ENCODE measurements at places on chromosomes 7 and 10. TPM values are rescaled to one million over a fixed set of nuclear protein-coding genes. Genes with fewer than 3 reads are reported as not detected.

Gene GBX1
- not detected for polyA plus RNA-seq

Gene PIP
- polyA plus RNA-seq, result not detected

DNA sequence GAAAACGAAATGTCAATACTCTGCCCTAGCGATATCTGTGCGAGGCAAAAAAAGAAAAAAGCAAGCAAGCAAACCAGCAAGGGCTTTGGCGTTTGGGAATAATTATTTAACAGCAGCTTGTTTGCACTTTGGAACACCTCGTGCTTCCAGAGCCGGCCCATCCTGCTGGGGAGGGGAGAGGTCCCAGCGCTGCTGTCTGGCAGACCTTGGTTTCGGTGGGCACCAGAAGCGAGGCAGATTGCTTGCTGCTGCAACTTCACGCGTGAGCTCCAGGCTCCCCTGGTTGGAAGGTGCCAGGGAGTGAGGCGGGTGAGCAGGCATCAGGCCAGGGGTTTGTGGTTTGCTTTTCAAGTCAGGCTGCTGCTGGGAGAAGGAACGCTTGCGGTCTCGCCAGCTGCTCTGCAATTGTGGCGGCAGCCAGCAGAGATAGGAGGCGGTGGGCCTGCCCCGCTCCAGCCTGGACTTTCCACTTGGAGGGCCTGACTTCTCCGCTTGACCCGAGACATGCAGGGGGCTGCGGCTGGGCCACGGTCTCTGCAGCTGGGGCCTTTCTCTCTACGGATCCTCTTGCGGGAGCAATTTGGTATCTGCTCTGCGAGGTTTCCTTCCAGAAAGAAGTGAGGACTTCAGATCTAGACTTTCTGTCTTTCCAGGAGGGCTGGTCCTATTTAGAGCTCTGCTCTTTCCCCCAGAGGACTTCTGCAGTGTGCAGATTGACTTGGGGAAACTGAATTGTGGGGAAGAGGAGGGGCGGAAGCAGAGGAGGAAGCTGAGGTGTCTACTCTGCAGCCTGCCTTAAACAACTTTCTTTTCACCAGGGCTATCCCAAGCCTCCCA is 131.4 kb downstream of the PRPF18 start:
- no peaks in the 10 kb centered on the region for H3K36me3 ChIP-seq
- DNase-seq, result peak; percentile 51
- H3K27ac ChIP-seq, result peak overlapping the region; percentile 69
- peaks cover 3% of the 10 kb centered on the region for H3K4me1 ChIP-seq

DNA sequence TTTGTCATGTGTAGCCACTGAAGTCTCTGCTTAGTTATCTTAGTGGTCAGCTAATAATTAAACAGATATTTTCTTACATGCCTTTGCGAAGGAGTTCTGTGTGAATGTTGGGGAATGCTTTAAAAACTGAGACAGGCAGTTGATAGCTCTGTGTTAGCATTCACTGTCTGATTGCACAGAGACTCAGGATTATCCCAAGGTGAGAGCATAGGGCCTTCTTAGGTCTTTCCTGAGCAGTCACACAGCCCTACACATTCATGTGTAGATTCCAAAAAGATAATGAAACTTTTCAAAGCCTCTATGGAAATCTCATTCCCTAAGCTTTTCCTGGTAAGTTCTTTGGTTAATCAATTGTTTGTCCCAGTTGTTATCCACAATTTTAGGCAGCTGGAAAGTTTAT is 67.7 kb downstream of the CASD1 start:
- no peak for DNase-seq
- H3K4me1 ChIP-seq, result no peaks in the 10 kb centered on the region
- no peaks in the 10 kb centered on the region for H3K36me3 ChIP-seq
- no peak overlapping the region for H3K4me3 ChIP-seq
- no peak overlapping the region for H3K27ac ChIP-seq
- H3K27me3 ChIP-seq, result no peaks in the 10 kb centered on the region

DNA sequence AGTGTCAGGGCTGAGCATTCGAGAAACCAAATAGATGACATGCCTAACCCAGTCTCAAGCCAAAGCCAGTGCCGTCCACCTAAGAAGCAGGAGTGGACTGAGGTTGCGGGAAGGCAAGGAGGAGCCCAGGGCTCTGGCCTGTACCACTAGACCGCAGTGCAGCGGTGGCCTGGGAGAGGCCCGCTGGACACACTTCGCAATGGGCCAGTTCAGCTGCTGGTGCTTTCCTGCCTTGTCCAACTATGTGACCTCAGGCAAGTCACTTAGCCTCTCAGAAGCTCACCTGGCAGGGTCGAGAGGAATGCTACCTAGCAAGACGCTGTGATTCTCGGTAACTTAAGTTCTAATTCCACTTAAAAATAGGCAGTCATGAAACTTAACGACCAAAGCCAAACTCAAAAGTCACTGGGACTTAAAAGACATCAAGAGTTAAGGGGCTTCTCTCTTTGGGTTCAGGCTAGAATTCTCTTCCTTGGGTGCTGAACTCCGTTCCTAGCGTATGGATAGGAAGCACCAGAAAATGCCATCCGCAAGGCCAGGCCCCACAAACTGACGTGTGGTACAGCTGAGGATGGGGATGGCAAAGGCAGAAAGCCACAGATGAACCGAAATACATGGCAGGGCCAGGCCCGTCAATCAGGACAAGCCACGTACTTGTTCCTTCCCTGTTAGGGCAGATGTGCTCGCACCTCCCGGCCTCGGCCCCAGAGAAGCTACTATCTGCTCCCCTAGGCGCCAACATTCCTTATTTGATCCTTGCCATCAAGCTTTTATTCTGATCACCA is 34.2 kb downstream of the CTBP2 start:
- H3K4me1 ChIP-seq, result peaks cover 24% of the 10 kb centered on the region
- DNase-seq, result no peak
- H3K27ac ChIP-seq, result peak overlapping the region; percentile 95
- no peaks in the 10 kb centered on the region for H3K36me3 ChIP-seq
- H3K27me3 ChIP-seq, result no peaks in the 10 kb centered on the region

Gene HGF
- 9.4 TPM for polyA plus RNA-seq

- H3K27me3 ChIP-seq, result no peaks in the 10 kb centered on the region
- DNase-seq, result no peak
- no peak overlapping the region for H3K27ac ChIP-seq
- no peaks in the 10 kb centered on the region for H3K36me3 ChIP-seq
- H3K4me3 ChIP-seq, result no peak overlapping the region
- no peaks in the 10 kb centered on the region for H3K4me1 ChIP-seq
These were observed 328.3 kb downstream of the NXPH1 start for GRCh38 chr7:8761731-8762130.

- H3K4me1 ChIP-seq, result no peaks in the 10 kb centered on the region
- H3K4me3 ChIP-seq, result no peak overlapping the region
- no peaks in the 10 kb centered on the region for H3K27me3 ChIP-seq
- no peaks in the 10 kb centered on the region for H3K36me3 ChIP-seq
- no peak overlapping the region for H3K27ac ChIP-seq
- no peak for DNase-seq
These were observed 50.1 kb downstream of the SFTPD start for GRCh38 chr10:79898597-79899325.

Gene DGKI
- 0.71 TPM for polyA plus RNA-seq

Gene SPDYE6
- not detected for polyA plus RNA-seq

DNA sequence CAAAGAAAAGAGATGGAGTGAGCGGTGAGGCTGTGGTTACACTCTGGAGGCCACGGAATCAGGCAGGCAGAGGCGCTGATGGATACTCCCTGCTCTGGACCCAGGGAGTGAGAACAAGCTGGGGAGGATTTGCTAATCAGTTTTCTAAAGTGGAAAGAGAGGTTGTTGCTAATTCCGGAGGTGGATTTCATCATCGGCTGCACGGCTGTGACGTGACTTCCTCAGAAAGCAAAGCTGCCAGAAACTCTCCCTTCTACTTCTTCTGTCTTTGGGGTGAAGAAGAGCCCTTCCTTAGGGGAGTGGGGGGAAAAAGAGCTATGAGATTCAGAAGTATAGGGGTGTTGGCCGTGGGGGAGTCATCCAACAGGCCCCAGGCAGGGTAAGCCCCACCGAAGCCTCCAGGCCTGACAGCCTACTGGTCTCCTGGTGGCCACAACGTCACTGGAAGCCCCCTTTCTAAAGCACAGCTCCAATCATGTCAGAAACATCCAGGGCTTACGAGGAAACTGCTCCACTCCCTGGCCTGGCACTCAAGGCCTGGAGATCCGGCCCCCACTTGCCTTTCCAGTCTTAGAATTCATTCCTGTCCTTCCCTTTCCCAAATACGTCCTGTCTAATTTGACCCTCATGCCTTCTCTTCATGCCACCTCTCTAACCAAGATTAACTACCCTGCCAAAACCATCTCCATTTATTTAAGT is 114.5 kb downstream of the HIP1 start:
- H3K36me3 ChIP-seq, result no peaks in the 10 kb centered on the region
- H3K4me1 ChIP-seq, result no peaks in the 10 kb centered on the region
- DNase-seq, result peak; percentile 84
- H3K27me3 ChIP-seq, result no peaks in the 10 kb centered on the region

DNA sequence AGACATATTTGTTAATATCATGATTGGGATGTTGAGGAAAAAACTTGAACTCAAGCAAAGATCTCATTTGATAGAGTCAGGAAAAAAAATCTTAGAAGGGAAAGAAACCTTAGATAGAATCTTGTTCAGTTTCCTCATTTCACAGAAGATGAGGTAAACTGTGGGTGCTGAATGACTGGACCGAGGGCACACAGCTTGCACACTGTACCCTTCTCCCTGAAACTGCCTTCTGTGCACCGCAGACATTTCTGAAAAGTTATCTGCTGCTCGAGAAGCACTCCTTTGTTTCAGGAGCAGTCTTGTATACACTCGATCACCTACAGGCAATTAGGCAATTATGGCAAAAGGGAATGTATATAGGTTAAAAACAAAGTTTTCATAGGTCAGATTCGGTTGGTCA is 167.4 kb downstream of the SKAP2 start:
- no peaks in the 10 kb centered on the region for H3K27me3 ChIP-seq
- no peaks in the 10 kb centered on the region for H3K4me1 ChIP-seq

DNA sequence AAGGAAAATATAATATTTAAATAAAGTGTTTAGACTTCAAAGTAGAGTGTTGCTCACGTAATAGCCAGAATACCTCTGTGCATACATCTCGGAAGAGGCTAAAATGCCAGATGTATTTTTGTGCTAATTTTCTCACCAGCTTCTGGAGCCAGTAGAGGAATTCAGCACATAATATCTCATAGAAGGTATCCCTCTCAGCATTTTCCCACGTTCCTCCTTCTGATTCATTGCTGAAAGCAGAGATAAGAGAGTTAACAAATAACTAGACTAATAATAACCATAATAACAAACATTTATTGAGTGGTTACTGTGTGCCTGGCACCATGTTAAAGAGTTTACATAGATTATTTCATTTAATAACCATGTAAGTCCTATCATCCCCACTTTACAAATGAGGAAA is 123.6 kb downstream of the VTI1A start:
- no peaks in the 10 kb centered on the region for H3K36me3 ChIP-seq
- no peaks in the 10 kb centered on the region for H3K27me3 ChIP-seq
- no peak for DNase-seq
- H3K27ac ChIP-seq, result no peak overlapping the region
- H3K4me3 ChIP-seq, result no peak overlapping the region

All from adrenal gland (tissue), 19 donors.